KBM-7 (cell line): ENCODE measurements at places on chromosomes 2 and 18.

- no peak for DNase-seq
These were observed 117.2 kb downstream of the UXS1 start for GRCh38 chr2:106076941-106077340.

GRCh38 chr2:147101941-147102790 lies 742.7 kb upstream of the ACVR2A start:
- DNase-seq = no peak

GRCh38 chr2:195447323-195447975 lies 209.6 kb upstream of the SLC39A10 start:
- no peak for DNase-seq

DNA sequence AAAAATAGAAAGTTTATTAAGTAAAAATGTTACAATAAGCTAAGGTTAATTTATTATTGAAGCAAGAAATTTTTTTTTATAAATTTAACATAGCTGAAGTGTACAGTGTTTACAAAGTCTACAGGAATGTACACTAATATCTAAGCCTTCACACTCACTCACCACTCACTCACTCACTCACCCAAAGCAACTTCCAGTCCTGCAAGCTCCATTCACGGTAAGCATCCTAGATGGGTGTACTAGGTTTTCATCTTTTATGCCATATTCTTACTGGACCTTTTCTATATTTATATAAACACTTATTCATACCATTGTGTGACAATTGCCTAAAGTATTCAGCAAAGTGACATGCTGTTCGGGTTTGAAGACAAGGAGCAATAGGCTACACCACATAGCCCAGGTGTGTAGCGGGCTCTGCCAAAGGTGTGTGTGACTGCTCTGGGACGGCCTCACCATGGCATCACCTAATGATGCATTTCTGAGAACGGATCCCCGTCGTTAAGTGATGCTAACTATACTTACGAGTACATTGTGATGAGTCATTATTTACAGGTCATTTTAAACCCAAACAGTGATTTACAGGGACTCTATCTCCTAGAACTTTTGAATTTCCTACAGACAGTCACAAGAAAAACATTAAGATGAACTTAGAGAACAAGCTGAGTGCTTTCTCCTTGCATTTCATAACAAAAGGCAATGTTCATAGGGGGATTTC lies 76.3 kb upstream of the ID2 start:
- no peak for DNase-seq

DNA sequence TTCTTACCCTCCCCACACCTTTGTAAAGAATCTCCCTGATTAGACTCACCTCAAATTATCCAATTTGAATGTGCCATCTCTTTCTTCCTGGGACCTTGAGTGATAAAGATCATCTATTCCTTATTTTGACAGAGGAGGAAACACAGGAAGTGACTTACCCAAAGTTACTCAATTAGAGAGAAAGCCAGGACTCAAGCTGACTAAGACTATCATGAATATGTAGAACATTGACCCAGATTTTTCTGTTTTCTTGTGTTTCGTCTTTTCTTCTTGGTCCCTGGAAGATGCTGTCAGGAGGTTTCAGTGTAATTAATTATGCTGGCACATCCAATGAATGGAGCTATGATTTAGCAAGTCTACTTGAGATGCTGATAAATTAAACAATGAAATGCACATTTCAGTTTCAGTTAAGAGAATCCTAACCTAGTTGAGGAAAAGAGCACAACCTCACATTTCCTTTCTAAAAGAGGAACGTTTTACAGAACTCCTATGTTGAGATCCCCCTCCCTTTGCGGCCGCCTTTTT lies 380.4 kb downstream of the CLIP4 start:
- no peak for DNase-seq

DNA sequence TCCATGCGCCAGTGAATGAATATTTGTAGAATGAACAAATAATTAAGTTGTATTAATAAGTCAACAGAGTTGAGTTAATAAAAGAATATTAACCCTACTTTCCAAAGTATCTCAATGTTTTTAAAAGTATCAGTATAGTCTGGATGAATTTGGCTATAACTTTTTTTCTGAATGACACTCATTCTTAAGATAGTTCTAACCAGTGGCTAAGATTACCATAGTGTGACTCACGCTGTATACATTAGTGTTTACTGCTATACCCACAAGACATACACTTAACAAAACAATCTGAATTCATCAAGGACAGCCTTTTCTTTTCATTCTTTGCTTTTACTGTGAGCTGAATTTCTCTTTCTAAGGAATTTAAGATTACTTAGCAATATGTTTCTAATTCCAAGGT lies 77.0 kb upstream of the PDE1A start:
- no peak for DNase-seq

DNA sequence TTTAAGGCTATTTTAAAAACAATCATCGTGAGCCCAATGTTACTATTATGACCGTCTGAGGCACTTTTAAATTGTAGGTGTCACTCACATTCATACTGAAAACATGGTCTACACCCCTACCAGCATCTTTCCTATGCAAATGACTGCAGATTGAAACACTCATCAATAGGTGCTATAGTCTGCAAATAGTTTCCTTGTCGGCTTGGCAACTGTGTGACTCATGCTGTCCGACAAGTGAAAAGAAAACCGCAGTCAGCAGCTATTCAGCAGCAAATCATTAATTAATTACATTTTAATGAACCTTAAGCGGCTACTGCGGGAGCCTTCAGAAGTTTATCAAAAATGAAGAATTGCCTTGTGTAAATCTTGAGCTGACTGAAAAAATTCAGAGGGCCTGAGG lies 134.4 kb downstream of the FIGN start:
- no peak for DNase-seq

DNA sequence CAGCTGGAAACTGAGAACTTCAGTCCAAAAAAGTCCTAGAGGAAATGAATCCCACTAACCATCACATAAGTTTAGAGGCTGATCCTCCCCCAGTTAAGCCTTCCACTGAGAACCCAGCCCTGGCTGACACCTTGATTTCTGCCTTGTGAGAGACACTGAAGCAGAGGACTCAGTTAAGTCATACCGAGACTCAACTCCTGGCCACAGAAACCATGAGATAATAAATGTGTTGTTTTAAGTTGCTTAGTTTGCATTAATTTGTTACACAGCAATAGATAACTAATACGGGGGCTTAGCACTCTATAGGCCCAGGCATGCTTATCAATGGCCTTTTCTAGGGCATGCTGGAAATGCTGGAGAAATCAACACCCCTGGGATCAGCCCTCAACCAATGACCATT lies 3.4 kb upstream of the ADD2 start:
- DNase-seq = no peak

DNA sequence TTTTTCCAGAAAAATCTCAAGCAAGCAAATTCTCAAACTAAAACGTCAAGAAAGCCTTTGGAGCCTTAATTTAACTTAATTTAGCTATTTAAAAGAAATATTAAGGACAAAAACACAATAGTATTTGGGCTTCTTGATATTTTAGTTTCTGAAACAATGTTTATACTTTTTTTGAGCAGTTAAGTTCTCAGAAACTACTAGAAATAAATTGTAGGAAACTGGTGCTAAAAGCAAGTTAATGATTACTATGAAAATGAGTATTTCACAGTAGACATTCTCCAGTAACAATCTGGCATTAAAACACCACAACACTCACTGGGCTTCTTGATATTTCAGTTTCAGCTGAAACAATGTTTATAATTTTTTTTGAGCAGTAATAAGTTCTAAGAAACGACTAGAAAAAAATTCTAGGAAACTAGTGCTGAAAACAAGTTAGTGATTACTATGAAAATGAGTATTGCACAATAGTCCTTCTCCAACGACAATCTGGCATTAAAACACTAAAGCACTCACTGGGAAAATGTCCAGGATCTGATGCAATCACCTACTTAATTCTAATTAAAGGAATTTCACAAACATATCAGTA lies 45.1 kb downstream of the TRAK2 start:
- DNase-seq = peak; percentile 81

DNA sequence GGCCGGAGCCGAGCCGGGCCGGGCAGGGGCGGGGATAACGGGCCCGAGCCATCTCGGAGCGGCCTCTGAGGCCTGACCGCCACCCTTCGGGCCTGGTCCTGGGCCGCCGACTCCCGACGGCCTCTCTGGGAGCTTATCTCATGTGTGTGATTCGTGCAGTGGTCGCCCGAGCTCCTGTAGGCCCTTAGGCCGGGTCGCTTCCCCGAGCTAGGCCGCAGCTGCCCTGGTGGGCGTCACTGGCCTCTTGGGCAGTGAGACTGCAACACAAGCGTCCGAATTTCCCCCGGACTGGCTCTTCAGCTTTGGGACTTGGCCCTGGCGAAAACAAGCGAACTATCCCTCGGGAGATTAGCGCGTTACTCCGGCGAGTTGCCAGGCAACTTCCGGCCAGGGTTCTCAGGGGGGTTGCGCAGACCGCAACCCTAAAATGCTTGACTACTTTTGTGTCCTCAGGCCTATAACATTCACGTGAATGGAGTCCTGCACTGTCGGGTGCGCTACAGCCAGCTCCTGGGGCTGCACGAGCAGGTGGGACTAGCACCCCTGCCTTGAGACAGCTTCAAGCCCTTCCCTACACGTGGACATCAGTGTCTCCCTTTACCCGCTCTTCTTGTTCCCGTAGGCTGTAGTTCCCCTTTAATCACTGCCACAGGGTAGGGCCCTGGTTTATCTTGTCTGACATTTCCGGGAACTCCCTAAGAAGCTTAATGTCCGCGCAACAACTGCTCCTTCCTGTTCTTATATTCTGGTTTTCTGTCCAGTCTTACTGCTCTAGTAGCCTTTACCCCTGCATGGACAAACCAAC lies 602 bp downstream of the SNX17 start:
- DNase-seq = peak; percentile 85

DNA sequence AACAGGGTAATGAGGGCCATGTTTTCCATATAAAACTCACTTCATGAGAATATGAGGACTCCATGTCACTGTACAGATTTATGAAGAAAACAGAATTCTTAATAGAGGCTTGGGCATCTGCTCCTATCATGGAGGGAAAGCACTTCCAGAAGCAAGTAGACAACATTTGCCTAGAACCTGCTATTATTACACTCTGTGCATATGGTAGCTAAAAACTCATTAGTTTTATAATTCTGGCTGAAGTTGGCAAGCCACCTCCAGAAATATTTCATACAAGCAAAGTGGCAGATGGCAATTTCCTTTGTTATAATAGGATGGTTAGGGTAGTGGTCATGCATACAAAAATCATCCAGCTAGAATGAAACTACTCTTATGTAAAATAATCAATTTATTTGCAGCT lies 65.8 kb upstream of the TLK1 start:
- DNase-seq = no peak

- no peak for DNase-seq
These were observed 53.5 kb upstream of the TCF4 start for GRCh38 chr18:55641486-55641885.

DNA sequence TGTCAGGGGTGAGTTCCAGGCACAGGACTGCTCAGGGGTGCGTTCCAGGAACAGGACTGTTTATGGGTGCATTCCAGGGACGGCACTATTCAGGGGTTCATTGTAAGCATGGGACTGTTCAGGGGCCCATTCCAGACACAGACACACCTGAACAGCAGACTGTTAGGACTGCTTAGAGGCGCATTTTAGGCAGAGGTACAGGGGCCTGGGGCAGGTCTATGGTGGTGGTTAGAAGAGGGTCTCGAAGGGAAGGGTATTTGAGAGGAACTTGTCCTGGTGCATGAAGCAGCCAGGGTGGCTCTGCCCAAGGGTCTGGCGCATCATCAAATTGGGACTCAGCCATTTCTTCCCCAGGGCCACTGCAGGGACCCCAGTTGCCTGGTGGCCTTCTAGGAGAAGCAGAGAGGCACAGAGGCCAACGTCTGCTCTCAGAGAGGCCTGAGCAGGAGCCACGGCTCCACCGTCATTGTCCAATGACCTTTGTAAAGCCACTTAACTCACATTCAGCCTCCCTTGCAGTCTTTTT lies 14.8 kb upstream of the MLPH start:
- DNase-seq = no peak

DNA sequence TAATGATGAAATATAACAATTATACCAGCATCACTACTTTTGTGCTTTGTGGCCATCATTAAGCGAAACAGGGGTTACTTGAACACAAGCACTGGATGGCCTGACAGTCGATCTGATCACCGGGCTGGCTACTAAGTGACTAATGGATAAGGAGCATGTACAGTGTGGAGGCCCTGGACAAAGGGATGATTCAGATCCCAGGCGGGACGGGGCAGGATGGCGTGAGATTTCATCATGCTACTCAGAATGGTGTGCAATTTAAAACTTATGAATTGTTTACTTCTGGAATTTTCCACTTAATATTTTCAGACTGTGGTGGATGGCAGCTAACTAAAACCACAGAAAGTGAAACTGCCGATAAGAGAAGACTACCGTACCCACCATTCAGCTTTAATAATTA lies 7.0 kb upstream of the CLIP4 start:
- DNase-seq = no peak

DNA sequence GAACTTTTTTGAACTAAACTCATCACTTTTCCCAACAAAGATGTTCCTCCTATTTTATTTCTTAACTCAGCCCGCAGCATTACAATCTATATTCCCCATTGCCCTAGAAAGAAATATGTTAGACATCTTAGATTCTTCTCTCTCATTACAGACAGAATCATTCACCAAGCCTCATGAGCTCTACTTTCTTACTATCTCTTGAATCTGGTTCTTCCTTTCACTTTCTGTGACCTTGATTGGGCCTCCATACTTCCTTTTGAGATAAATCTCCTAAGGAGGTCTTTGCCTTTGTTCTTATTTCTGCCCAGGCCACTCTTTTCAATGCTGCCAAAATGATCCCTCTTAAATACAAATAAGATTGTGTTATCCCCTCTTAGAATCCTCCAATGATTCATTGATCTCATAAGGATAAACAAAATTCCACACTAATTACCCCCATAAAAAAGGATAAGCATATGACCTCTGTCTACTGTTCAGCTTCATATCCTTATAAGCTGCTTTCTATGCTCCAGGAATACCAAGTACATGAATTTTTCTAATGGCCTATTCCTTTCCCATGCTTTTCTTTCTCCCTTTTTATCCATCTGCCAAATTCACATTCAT lies 400.0 kb downstream of the ARHGAP15 start:
- DNase-seq = no peak

DNA sequence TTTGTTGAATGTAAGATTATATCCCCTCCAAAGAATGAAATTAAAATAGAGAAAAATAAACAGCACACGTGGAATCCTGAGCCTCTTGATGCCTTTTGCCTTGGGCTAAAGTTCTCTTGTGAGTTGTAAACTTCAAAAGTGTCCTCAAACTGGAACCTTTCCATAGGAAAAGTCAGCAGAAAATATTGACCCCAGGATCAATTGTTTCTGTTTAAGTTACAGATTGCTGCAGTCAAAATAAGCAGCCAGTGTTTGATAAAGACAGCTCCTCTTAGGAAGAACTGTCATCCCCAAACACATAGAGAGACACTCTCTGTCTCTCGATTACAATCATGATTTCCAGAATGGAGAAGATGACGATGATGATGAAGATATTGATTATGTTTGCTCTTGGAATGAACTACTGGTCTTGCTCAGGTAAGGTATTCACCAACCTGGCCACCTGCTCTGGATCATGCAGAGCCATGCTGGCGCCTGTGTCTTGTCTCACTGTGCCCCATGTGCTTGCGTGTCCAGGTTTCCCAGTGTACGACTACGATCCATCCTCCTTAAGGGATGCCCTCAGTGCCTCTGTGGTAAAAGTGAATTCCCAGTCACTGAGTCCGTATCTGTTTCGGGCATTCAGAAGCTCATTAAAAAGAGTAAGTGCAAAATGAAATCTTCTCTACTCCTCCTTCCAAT lies at the start of gene SPP2:
TSS of gene SPP2 (plus strand) at position 248 of the 681 bp plus-strand sequence. CDS start at position 333, 85 bp downstream.
- DNase-seq = no peak
